HL-60 (cell line): ENCODE measurements at places on chromosomes 5 and 9.

GRCh38 chr5:68749631-68750030, 344.2 kb upstream of the SLC30A5 start:
- no peak for DNase-seq

GRCh38 chr5:87741881-87742280, 329.2 kb upstream of the CCNH start:
- DNase-seq = no peak

GRCh38 chr5:173327948-173328843, at the start of gene STC2:
TSS of gene STC2 (minus strand) at chr5:173328414. CDS start at chr5:173328193, 221 bp downstream.
- DNase-seq = peak; percentile 31

- no peak for DNase-seq
Measured at GRCh38 chr5:63570752-63571151, 391.5 kb downstream of the HTR1A start.

DNA sequence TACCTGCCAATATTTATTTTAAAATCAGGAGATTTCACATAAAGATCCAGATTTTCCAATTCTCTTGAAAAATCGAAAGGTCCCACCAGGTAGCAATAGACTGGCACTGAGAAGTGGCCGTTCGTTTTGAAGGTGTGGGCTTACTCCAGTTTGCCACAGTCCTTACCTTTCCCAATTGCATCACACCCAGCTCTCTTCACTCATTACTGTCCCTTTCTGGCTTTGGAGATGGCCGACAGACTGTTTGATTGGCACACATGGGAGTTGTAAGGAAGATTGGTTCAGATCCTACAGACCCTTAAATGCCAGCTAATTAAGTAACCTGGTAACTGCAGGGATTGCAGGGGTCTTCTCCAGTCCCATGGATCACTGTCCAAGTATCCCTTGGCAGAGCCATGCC, 68.7 kb upstream of the LARP1 start:
- no peak for DNase-seq

DNA sequence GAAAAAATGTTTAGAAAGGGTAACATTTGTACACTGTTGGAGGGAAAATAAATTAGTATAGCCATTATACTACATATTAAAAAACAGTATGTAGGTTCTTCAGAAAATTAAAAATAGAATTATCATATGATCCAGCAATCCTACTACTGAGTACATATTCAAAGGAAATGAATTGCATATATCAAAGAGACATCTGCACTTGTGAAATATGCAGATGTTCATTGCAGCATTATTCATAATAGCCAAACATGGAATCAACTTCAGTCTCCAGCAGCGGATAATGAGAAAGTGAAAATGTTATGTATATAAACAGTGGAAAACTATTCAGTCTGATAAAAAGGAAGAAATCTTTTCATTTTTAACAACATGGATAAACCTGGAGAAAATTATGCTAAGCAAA, 695.5 kb downstream of the SLCO4C1 start:
- no peak for DNase-seq

GRCh38 chr9:79639354-79639753, 67.6 kb downstream of the TLE4 start:
- no peak for DNase-seq

DNA sequence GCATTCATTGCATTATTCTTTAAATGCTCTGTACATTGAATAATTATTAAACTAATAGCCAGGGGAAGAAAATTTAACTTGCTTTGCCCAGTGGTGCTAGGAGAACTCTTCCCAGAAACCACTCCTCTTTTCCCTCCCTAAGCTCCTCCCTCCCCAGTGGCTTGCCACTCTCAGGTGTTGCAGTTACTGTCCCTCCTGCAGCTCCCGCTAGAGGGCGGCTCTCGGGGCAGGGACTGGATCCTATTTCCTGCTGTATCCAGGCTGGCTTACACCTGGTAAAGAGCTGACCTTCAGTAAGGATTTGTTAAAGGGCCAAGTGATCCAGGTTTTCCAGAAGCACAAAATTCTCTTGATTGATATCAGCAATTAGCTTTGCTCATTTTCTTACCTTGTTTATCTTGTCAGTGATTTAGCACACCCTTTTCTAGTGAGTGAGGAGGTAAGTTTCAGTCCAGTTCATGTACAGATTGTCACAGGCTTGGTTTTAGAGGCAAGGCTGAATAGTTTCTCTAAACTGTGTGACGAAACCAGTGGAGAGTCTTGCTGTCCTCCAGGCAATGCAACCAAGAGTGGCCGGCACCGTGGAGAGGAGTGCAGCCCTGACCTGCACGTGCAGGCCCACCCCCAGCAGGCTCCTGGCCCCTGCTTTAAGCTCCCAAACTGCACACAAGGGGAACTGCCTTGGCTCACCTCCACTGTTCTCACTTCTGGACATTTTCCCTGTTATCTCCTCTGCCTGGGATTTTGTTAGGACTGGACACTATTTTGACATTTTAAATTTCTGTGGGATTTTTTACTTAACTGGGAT, 423.8 kb downstream of the SPOCK1 start:
- peak; percentile 9 for DNase-seq

DNA sequence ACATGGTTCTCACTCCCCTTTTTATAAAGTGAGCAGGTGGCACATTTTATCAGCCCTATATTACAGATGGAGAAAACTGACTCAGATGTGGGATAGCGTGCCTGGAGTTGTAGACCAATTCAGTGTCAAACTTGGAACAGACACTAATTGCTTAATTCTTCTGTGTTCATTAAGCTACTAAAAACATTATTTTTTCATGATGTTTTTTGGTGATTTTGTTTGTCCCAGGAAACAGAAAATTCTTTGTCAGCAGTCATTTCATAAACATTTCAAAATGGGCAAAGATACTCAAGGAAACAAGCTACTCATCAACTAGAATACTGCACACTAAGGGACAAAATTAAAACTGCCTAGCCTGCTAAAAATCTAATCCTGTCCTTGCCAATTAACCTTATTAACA, 2.2 kb downstream of the ABHD17B start:
- DNase-seq = peak; percentile 57

- DNase-seq = peak; percentile 41
Measured at GRCh38 chr9:136206602-136207275, 1.8 kb upstream of the LHX3 start.

DNA sequence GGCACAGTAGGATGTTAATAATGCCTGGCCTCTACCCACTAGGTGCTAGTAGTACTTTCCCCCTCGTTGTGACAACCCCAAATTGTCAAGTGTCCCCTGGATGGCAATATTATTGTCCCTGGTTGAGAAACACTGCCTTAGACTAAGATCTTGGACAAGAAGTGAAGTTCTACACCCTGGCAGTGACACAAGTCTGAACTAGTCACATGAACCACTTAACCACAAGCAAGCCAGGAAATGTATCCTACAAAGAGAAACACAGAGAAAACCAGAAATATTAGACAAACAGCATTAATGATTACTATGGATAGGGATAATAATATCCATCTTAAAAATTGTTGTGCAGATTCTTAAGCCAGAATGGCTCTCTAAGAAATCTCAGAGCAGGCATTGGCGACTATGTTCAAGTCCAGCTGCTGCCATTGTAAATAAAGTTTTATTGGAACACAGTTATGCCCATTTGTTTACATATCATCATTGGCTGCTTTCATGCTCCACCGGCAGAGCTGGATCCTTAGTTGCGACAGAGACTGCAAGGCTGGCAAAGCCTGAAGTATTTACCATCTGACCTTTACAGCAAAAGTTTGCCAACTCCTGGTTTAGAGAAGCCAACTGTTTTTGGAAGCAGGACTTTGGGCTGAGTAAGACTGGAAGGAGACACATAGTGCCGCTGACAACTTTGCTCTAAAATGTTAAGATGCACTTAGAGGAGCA, 80.8 kb downstream of the NTRK2 start:
- no peak for DNase-seq

- no peak for DNase-seq
Measured at GRCh38 chr5:34886392-34887119, 28.7 kb downstream of the RAD1 start.

DNA sequence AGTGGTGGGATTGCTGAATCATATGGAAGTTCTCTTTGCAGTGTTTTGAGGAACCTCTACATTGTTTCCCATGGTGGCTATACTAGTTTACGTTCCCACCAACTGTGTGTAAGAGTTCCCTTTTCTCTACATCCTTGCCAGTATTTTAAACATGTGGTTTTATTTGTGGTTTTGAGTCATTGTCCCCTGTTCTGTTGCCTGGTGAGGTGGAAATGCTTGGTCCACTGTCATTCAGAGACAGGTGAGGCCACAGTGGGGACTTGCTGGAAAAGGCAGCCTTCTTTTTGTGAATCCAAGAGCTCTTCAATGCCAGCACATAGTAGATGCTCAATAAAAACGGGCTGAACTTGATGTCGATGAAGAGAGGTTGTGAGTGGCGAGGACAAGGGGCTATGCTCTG, 44.2 kb downstream of the SH3PXD2B start:
- DNase-seq = no peak

GRCh38 chr5:128633901-128634300, 95.9 kb upstream of the FBN2 start:
- no peak for DNase-seq

DNA sequence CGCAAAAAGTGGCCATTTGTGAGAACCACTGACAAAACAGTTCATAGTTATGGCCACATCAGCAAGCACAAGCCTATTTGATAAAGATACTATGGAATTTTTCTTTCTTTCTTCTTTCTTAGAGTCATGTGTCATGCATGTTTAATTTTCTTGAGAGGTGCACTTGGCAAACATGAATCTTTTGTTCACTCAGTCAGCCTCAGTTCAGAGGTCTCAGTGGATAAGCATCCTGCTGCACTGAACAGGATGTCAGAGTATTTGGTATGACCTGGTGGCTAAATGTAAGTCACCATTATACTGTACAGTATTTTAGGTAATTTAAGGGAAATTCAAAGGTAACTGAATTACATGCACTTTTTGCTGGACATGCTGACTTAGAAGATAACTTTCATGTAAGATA, 5.4 kb downstream of the NNT start:
- DNase-seq = no peak

DNA sequence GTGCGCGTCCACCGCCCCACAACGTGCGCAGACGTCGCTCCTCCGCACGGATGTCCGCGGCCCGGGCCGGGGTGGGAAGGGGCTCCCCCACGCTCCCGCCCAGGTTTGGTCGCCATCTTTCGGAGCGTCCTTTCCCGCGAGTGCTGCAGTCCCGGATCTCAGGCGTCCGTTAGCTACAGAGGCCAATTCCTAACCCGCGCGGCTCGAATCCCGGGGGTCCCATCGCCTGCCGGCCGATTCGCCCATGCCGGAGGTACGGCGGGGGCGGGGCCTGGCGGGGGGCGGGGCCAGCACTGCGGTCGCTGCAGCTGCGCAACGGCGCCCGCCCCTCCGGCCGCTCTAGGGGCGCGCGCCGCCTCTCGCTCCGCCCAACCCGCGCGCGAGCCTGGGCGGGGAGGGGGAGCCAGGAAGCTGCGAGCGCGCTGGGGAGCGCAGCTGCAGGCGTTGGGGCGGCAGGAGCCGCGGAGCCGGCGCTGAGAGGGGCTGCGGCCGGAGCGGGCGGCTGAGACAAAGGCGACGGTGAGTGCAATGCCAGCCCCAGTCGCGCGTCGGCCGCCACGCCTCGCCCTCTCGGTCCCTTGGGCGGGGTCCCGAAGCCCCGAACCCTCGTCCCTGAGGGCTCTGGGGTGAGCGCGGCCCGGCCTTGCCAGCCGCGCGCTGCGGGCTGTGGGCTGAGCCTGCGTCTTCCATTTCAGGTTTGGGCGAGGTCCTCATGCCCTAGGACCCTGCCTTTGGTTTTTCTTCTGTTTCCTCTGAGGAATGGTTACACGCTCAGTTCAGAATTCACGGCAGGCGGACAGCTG, at the start of gene CDC42SE2:
TSS of gene CDC42SE2 (plus strand) at position 406 of the 803 bp plus-strand sequence. CDS start 95,441 bp downstream, outside the sequence.
- DNase-seq = peak; percentile 42

- no peak for DNase-seq
Measured at GRCh38 chr9:121660876-121661275, 9.4 kb downstream of the DAB2IP start.

DNA sequence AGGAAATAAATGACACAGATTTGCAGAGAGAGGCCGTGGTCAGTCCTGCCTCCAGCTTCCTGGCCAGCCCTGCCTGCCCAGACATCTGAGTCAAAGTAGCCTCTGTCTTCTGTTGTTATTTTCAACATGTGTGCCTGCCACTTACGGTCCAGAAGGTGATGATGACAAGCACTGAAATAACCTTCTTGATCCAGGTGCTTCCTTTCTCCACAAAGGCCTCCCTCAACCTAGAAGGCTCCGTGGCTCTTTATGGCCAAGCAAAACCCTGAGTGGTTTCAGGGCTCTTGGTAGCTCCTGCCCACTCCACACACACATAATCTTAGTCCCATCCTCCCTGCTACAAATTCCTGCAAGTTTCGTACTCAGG, 34.1 kb upstream of the SLC6A19 start:
- no peak for DNase-seq
